ENCODE measurements at places on chromosomes 2 and 18.
A peak's percentile ranks its signal among the peaks of the same experiment; 100 is the strongest.

GRCh38 chr2:127829845-127830246 lies 18.9 kb upstream of the WDR33 start:
- no peak for DNase-seq

DNA sequence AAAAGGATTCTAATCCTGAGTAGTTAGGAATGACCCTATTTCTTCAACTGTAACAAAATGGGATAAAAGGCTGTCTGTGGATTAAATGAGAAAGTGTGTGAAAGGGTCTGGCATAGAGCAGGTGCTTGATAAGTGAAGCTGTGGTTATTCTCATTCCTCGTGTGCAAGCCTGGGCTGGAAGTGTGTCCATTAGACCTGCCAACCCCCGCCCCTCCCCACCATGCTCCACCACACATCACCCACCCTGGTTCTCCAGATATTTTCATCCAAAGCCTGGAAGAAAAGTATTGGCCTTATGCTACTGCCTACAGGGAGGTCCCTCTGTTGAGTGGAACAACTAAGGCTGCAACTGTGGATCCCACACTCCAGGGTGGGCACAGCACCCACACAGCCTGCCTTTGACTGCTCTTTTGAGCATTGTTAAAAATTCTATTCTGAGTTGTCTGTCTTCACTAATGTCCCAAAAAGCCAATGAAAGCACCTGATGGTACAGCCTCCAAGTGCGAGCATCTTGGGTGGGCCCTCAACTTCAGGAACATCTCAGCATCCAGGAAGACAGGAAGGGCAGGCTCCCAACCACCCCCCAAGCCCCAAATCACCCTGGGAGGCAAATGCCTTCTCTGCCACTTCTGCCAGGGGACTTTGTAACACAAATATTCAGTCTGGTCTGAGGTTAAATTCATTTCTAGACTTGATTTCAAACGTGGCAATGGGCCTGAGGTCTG lies 102.8 kb upstream of the PPP1CB start:
- no peak for DNase-seq

- DNase-seq: no peak
Observed at GRCh38 chr2:160076914-160077313, 14.5 kb upstream of the PLA2R1 start.

- no peak for DNase-seq
Observed at GRCh38 chr2:68746408-68746807, 11.8 kb downstream of the ARHGAP25 start.

DNA sequence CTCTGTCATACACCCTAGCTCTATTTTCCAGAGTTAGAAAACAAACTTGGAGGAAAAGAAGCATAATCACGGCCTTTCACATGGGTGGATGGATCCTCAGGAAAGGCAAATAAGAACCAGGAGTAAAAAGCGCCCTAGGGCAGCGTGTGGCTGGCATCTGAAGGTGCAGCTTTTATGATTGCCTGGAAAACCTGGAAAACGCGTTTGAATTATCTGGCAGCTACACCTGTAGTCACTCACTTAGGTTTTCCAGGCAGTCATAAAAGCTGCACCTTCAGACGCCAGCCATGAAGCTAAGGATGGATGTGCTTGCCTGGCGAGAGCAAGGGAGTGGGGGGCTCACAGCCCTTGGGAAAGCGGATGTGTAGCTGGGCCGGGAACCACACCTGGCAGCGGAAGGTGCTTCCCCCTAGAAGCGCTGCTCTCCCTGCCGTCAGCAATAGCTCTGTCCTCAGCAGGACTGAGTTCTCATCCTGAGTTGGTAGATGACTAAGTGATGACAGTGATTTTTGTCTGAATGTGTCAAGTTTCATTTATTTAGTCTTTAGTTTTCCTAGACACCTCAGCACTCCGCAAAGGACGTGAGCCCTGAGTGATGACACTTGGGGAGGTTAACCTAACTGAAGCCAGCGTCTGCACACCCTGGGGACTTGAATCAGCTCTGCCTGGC lies 82.0 kb downstream of the DCDC2C start:
- no peak for DNase-seq

- no peak for DNase-seq
Observed at GRCh38 chr2:100905132-100905805, 85.3 kb downstream of the NPAS2 start.

DNA sequence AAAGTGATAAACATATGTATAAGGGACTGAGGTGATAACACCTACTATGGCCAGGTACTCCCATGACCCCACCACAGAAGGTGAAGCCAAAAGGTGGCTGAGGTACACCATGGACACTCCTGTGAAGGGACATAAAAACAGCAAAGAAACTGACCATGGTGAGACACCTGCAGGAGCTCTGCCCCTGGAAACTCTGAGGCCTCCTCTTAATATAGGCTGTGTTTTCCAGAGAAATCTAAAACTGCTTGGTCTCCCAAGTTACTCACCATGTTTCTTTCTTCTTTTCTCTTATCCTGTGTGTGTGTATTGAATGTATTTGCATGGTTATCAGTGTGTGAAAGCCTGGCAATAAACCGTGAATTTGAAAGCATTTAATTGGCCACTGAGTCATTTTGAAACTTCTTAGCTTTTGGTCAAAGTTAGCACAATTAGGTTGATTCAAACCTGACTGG lies 739.3 kb upstream of the GCFC2 start:
- DNase-seq: no peak

DNA sequence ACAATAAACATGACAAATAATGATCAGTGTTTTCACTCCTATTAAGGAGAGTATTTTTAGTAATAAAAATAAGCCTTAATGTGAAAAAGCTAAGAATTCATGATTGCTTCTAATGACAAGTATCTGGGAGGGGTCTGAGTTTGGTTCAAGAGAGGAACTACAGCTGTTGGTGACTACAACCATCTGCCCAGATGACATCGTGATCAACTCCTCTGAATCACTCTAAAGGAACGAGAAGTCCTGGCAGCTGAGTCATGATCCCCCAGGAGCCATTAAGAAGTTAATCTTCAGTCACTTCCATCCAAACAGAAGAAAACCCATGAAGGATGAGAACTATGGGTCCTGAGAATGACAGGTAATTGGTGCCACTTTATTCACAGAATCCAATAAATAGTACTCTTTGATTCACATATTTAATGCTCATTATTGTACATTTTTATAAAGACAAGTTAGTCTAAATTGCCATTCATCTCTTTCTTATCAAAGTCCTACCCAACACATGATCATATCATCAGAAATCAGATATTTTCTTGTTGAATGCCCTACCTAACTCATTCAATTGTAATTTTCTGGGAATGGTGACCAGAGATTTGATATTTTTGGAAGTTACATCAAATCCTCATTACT lies 6.8 kb downstream of the TFPI start:
- DNase-seq: no peak

DNA sequence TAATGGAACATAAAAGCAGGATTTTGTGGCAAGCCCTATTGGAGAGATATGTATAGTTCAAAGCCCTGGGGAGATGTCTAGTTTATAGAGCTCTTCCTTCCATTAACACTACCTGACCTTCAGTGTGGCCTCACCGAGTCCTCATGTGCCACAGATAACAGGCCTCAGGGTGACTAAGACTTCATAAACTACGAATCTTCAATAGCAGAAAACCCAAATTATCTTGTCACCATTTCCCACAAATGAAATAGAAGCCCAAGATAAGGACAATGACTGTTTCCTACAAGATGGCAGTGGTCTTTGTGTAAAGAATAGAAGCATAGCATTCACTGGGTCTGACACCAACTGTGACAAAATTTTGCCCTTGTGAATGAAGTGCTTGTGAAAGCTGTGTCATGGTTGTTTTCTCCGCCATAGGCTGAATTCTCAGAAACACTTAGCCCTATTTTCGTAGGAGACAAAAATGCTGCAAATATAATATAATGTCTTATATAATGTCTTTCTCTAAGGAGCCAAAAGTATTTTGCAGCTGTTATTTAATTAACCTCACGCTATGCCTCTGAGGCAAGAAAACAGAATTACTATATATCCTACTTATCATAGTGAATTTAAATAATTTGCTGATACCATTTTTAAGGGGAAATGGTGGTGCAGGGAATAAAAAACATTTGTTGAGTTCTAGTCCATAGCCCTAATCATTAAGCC lies 136.7 kb upstream of the CWC22 start:
- no peak for DNase-seq

GRCh38 chr18:57841568-57841967 lies 38.5 kb upstream of the ATP8B1 start:
- DNase-seq: no peak

- DNase-seq: no peak
Observed at GRCh38 chr2:151033271-151034248, 228.1 kb downstream of the RBM43 start.

DNA sequence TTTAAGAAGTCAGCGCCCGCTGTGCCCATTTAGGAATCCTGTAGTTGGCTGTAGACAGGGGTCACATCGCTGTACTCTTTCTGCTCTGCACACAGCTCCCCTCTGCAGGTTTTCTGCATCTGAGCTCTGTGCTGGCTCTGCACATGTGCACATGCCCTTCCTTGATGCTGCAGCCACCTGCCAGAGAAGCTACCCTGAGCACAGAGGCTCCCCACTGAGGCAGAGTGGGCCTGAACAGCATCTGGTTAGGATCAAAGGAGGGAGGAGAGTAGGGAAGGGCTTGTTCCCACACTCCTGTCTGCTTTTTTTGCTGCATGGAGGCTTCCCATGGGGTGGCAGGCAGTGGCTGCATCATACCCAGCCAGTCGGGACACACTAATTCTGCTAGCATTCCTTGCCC lies 238.9 kb downstream of the FHOD3 start:
- no peak for DNase-seq

GRCh38 chr18:55300936-55301531 lies 287.0 kb downstream of the TCF4 start:
- DNase-seq: no peak

GRCh38 chr18:57004366-57005121 lies 142.3 kb upstream of the BOD1L2 start:
- DNase-seq: no peak

DNA sequence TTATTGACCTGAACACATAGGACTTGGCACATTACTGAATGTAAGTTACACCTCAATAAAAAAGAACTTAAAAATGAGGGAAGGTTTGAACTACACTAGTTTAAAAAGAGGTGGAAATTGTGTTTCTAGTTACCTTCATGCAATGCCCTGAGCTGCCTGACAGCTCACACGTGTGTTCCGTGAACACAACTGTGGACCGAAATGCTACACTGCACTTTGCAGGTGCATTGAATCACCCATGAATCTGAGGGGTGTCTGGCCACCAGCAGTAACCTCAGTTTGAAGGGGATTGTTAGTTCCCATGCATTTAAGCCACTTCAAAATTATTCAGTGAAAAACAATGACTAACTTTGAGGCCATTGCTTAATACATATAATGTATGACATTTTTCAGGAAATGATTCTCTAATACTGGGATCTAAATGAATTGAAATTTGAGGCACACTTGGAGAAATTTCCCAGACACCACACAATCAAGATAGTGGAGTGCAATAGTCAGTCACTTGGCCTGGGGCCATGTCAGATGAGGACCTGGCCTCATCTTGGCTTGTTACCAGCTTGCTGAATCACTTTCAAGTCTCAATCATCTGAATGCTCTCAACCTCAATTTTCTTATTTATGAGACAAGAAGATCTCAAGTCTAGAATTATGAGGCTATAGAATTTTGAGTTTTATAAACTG lies 59.3 kb downstream of the MYL12B start:
- peak; percentile 14 for DNase-seq

- no peak for DNase-seq
Observed at GRCh38 chr2:119694470-119694844, 15.5 kb downstream of the TMEM177 start.

DNA sequence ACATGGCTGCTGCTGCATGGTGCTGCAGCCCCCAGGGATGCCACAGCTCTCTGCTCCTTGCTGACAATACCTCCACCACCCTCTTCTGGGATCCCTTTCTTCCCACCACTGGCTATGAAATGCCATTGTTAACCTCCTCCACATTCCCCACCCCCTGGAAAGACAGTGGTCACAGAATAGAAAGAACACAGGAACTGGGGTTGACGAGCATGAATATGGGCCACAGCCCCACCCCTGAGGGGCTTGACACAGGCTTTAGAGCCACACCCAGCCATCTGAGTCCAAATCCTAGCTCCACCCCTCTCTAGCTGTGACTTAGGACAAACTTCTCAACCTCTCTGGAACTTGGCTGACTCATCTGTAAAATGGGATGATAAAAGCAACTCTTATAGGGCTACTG lies 47.3 kb downstream of the TMEM163 start:
- no peak for DNase-seq

GRCh38 chr18:71304856-71305255 lies 1016.0 kb downstream of the SOCS6 start:
- DNase-seq: no peak

GRCh38 chr2:226136739-226137138 lies 662.9 kb downstream of the IRS1 start:
- no peak for DNase-seq

- no peak for DNase-seq
Observed at GRCh38 chr2:177291701-177292100, 27.2 kb upstream of the NFE2L2 start.

GRCh38 chr18:46199515-46200147 lies 95.4 kb downstream of the HAUS1 start:
- DNase-seq: no peak

- no peak for DNase-seq
Observed at GRCh38 chr2:80560326-80560725, 255.8 kb upstream of the LRRTM1 start.

- DNase-seq: no peak
Observed at GRCh38 chr2:66269166-66269565, 165.8 kb upstream of the MEIS1 start.

DNA sequence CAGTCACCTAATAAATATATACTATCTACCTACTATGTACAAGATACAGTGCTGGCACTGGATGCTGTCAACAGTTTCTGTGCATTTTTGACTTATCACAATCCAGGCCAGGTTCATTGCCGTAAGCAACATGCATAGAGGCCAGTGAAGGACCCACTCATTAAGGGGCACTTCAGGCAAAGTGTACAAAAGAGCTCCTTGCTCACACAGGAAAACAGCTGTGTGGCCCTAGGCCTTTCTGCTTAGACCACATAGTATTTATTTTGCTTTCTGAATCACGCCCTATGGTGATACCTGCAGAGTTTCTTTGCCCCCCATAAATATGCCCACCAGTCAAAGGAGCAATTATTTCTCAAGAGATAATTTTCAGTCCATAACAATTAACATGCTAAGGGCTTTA lies 39.6 kb upstream of the STAT4 start:
- peak; percentile 14 for DNase-seq

GRCh38 chr2:64331849-64332699 lies 121.9 kb upstream of the LGALSL start:
- no peak for DNase-seq

GRCh38 chr2:184113696-184114403 lies 484.5 kb upstream of the ZNF804A start:
- DNase-seq: no peak

GRCh38 chr2:41881249-41881648 lies 166.6 kb upstream of the PKDCC start:
- DNase-seq: no peak

DNA sequence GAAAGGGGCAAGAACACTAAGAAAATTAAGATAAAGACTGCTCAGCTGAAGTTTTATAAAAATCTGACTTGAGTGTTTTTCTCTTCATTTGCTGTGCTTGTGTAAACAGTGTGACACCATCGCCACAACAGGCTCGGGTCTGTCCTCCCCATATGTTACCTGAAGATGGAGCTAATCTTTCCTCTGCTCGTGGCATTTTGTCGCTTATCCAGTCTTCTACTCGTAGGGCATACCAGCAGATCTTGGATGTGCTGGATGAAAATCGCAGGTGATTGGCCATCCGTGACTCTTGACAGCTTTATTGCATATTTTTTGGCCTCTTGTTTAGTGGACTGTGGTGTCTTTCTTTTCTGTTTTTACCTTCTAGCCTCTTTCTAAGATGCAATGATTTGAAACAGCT lies 22.1 kb downstream of the MFF start:
- no peak for DNase-seq

GRCh38 chr2:129464036-129464435 lies 515.4 kb upstream of the RAB6C start:
- no peak for DNase-seq

Data from SHP77 (cell line).